ENCODE measurements at places on chromosomes 16 and 17. TPM values are rescaled to one million over a fixed set of nuclear protein-coding genes. Genes with fewer than 3 reads are reported as not detected.

DNA sequence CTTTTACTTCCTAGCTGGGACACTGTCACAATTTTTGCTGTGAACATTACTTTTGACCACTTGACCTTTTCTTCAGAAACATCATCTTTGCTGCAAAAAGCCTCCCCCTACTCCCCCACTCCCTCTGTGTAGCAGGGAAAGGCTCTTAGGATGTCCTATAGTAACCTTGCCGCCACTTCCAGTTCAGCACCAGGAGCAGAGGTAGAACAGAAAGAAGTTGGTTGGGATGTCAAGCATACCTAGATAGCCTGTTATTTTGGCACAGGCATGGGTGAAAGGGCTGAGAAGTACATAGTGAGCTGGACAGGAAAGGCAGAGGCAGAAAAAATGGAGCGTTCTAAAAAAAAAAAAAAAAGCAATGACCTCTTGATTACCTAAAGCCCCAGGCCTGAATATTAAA, 31.3 kb downstream of the SMIM36 start:
- no peak for DNase-seq

- no peak for DNase-seq
Observed at GRCh38 chr17:66200685-66201092, 8.8 kb upstream of the CEP112 start.

- DNase-seq, result no peak
Observed at GRCh38 chr17:2981325-2981724, 82.1 kb downstream of the OR1D5 start.

GRCh38 chr17:8939496-8940334, 25.8 kb downstream of the PIK3R5 start:
- no peak for DNase-seq

DNA sequence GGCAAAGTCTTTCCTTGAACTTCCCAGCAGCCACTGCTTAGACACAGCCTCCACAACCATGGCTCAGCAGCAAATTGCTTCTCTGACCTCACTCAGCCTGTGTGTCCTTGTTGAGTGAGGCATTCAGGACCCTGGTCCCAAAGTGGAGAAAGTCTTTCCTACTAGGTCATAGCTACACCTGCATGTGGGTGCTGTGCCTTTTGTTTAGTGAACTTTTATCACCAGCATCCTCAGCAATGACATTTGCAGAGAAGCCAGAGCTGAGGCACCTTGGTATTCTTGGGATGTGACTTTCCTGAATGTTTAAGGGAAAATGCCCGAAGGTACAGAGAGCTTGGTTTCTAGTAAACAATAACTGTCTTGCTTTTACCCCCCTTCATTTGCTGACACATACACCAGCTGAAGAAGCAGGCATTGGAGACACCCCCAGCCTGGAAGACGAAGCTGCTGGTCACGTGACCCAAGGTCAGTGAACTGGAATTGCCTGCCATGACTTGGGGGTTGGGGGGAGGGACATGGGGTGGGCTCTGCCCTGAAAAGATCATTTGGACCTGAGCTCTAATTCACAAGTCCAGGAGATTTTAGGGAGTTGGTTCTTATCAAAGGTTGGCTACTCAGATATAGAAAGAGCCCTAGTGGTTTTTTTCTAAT, 20.9 kb upstream of the STH start:
- DNase-seq, result no peak

GRCh38 chr16:28985211-28986041, 574 bp downstream of the LAT start:
- no peak for DNase-seq

- DNase-seq, result peak; percentile 86
Observed at GRCh38 chr16:785563-786535, 2.3 kb downstream of the RPUSD1 start.

DNA sequence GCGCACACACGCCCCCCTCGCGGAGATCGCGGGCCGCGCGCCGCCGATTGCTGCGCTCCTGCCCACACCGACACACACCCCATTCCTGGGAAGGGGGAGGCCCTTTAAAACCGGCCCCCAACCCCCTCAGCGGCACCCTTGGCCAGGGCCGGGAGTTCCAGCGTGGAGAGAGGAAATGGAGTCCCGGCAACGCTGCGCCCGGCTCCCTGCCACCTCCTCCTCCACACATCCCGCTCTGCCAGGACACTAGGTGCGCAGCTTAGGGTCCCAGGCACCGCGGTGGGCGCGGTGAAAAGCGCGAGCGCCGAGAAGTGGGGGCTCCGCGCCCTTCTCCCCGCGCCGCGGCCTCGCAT, 397 bp downstream of the CDC42EP4 start:
- no peak for DNase-seq

DNA sequence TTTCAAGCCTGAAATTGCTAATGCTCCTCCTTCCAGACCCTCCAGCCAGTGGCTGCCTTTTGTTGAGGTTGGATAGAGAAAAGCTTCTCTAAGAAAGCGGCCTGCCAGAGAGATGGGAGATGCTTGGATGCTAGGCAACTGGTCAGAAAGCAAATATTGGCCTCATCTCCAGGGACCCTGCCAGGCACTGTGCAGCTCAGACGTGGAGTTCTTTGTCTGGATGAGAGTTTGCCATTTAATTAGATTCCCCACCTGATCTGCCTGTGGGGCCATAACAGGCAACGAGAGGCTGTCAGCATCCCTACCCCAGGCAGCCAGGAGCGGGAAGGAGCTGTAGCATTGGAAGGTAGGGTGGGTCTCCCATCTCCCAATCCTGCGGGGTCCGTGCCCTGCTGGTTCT, 52.7 kb downstream of the ASIC2 start:
- no peak for DNase-seq

GRCh38 chr17:66746736-66747135, 88.2 kb upstream of the CACNG5 start:
- no peak for DNase-seq

GRCh38 chr17:49788478-49789242, at the start of gene KAT7:
Gene KAT7, plus strand, starts transcription at chr17:49788681. Its CDS starts 154 bp downstream, at chr17:49788835.
- DNase-seq, result peak; percentile 99

DNA sequence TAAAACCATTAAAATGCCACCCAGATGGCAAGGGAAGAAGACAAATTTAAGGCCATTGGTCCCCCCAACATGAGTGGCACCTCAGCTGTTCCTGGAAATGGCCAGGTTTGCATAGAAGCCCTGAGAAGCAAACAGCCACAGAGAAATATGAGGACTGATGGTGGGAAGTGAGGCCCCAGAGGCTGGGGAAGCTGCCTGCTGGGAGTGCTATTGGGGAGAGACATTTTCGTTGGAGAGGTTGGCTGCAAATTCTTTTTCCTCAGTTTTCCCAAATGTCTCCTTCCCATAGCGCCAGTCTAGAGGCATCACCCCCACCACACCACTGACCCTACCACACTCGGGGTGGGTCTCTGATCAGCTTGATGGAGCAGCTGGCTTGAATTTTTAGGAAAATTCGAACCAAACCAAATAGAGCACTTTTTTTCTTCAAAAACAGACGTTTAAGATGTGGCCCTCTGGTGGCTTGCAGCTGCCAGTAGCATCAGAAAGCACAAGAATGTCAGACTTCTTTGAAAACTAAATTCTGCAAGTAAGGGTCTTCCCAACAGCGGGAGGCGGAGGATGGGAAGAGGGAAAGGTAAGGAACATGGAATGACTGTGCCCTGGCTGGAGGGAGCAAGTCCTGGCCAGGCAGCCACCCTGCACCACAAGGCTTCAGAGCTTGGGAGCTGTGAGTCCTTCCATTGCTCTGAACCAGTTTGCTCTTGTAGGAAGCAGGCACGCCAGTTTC, 13.2 kb upstream of the SLC12A3 start:
- no peak for DNase-seq

GRCh38 chr17:17890773-17891759, 54.3 kb upstream of the SREBF1 start:
- DNase-seq, result peak; percentile 52

GRCh38 chr16:79856581-79856980, 256.0 kb upstream of the MAF start:
- DNase-seq, result no peak

CLEC3A gene
- not detected for total RNA-seq

TMC8 gene
- 1.5 TPM for total RNA-seq

CD300LB gene
- 0.25 TPM for total RNA-seq

PRKCB gene
- 2.5 TPM for total RNA-seq

COPRS gene
- 57.5 TPM for total RNA-seq

CA5A gene
- total RNA-seq, result not detected

ERN2 gene
- not detected for total RNA-seq

KCNAB3 gene
- total RNA-seq, result 0.52 TPM
